ENCODE measurements at places on chromosomes 3 and 15.

DNA sequence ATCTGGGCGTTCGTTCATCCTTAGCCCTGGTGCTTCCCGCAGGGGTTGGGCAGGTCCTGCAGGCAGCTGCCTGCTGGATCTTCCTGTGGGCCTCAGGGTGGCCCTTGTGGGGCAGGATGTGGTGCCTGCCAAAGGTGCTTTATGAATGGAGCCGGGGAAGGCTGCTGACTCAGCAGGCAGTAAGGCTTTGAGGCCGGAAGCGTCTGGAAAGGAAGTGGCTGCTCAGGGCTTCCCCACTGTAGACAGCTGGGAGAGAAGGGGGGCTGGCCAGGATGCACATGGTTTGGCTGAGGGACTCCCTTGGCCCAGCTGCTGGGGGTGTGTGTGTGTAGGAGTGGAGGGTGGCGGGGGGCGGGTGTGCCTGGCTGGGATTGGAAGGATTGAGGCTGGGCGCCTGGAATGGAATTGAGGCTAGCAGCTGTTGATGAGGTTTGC lies 12.9 kb downstream of the CD276 start:
- no peak for DNase-seq

GRCh38 chr3:129684270-129684669 lies 77.8 kb upstream of the PLXND1 start:
- DNase-seq, result no peak

DNA sequence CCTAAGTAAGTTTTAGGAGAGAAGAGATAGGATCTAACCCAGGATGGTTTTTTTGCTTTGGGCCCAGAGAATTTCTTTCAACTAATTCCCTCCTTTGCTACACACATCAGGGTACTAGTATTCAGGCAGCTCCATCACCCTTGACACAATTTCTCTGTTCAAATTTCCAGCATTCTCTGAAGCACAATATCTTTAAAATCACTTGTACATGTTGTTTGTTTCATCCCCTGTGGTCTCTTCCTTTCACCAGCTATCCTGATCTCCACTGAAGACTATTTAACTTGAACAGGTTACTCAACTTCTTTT lies 32.4 kb upstream of the FNDC3B start:
- no peak for DNase-seq

DNA sequence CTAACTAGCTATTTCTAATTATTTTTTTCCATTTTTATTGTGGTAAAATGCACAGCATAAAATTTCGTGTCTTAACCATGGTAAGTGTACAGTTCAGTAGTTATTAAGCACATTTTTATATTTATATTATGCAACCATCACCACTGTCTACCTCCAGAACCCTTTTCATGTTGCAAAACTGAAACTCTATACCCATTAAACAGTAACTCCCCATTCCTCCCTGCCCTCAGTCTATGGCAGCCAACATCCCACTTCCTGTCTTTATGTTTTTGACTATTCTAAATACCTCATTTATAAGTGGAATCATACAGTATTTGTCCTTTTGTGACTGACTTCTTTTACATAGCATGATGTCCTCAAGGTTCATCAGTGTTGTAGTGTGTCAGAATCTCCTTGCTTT lies 25.5 kb downstream of the SLC35A5 start:
- DNase-seq, result no peak

DNA sequence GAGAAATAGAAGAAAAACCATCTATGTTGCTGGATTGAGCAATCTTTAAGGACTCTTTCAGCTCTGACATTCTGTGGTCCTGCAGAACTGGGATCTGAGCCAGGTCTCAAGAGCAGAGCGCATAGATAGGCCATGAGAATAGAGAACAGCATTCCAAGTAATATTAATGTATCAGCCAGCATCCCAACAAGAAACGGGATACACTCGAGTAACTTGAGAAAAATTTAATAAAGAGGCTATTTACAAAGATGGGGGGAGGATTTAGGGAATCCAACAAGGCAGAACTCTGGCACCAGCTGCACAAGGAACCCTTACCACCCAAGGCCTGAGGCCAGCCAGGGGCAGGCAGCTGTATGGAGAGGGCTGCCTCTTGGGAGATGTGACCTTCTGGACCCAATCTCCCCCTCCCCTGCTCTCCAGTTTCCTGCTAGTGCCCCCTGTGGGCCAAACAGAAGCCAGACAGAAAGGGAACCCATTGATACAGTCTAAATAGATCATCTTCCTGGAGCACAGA lies 8.2 kb downstream of the TMOD2 start:
- no peak for DNase-seq

DNA sequence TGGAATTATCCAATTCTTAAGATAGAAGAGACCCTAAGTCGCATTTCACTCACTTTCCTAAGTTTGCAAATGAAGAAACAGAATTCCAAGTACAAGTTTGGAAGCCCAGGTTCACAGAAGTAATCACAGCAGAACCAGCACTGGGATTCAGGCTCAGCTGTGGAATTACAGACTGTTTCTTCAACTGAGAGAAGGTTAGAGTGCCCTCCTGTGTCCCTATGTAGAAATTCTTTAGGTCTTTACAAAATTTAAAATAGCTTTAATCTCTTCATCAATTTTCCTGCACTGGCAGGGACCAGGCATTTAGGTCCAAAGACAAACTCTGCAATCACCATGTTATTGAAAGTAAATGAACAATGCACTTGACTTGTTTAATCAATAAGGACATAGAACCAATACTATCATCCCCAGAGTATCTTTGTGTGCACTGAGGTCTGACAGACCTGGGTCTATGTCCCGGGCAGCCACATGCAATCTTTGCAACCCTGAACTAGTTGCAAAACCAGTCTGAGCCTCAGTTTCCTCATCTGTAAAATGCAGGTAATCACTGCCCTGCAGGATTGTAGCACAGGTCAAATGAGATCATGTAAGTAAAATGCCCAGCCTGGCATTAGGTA lies 96.3 kb upstream of the ZBED2 start:
- DNase-seq, result no peak

Measured in NCI-H187 (cell line).